ENCODE measurements at places on chromosomes 2 and 18.

DNA sequence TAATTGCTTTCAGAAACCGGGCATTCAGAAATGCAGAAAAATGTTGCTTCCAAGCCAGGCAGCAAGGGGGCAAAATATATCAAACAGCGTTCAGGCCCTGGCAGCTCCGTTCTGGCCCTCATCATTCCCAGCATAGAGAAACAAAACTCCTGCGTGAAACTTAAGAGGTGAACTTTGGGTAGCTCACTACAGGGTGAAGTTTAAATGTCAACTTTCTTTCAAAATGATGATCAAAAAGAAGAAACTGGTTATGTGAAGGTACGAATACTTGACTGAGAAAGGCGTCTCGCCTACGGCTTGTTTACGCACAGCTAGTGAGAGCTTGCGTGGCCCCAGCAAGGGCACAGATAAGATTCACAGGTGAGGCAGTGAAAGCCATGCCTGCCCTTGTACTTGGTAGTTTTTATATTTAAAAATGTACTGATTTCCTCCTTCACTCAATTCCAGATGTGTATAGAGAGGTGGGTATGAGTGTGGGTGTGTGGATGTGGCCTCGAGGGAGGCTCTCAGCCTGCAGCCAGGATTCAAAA is 127.5 kb downstream of the NFATC1 start:
- no peak for DNase-seq

GRCh38 chr18:68783506-68783905 is 14.4 kb upstream of the CCDC102B start:
- DNase-seq, result no peak

DNA sequence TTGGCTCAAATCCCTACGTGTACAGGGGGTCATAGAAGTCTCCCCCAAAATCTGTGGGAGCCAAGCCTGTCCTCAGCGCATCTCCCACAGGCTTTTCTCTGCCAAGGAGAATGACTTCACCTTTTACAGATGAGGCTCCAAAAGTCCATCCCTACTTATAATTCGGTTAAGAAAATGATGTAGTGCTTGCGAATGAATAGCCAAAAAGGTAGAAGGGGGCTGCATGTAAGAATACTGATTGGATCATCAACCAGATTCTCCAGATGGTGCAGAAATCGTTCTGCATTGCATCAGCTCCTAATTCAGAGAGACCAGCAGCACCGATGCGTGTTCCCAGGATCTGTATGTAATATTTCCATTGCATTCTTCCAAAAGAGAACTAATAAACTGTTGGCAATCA is 91.9 kb downstream of the EPHA4 start:
- DNase-seq, result no peak

GRCh38 chr2:127080226-127080937 is 26.6 kb downstream of the BIN1 start:
- DNase-seq, result no peak

GRCh38 chr18:46174342-46175041 is 70.3 kb downstream of the HAUS1 start:
- no peak for DNase-seq

DNA sequence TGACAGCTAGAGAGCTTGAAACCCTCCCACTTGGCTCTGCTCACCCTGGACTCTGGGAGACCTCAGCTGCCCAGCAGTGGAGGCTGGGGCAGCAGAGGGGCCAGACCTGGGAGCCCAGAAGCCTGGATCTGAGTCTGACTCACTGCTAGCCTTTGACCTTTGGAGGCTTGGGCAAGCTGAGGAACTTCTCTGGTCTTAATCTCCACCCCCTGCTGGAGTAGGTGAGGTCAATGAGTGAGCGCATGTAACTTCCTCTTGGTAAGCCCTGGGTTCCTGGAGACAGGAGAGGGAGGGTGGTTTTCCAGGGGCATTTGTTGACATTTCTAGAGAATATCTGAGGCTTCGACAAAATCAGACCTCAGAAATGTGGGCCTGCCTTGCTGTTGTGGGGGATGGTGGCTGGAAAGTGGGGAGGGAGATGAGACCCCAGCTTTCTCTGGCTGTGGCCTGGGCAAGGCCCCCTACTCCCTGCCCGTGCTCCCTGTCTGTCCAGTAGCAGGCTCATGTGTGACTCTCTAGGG is 73.0 kb upstream of the YWHAQ start:
- DNase-seq, result peak; percentile 32

DNA sequence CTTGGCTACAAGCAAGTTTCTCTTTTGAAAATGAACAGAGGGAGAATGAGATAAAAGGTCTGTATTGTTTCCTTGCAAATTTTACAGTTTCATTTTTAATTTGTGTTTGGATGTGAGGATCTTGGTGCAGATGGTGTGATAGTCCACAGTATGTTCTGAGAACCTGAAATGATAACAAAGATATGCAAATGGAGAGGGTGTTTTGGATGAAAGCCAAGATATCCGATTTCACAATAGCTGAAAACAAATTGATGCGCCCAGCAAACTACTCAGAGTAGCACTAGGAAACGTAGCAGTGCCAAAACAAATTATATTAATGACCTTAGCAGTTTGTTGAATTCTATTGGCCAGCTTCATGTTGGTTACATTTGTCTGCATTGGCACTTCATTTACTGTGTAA is 683.5 kb downstream of the TMEM182 start:
- no peak for DNase-seq
